ENCODE measurements at places on chromosomes 3 and 15.

GRCh38 chr3:37237252-37237651 lies 62.9 kb upstream of the LRRFIP2 start:
- DNase-seq: no peak

DNA sequence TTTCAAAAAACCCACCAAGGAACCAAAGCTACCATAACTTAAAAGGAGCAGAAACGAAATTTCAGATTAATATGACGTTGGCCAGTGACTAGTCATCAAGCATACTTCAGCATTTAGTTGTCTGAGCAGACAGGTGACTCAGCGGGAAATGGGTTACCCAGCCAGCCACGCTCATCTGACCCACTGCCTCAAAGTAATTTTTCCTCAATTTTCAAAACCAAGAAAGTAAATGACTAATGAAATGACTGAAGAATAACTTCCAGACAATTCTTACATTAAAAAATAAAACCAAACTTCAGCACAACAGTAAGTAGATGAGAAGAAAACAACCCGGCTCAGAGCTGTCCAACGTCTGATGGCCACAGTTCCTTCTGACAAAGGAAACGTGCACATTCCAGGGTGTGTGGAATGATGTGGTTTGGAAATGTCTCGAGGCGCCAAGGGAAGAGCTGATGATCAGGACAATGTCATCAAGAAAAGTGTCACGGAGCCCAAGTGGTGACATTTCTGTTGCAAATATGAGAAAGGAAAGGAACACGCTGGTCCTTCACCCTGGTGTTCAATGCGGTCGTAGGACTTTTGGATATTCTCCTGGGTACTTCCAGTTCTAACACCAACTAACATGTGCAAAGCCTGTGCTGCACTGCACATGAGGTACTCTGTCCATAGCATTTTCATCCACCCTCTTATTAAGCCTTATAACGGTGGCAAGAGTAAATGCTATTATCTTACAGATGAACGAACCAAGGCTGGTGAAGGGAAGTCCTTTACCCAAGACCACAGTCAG lies 79.1 kb downstream of the FOXP1 start:
- DNase-seq: no peak

DNA sequence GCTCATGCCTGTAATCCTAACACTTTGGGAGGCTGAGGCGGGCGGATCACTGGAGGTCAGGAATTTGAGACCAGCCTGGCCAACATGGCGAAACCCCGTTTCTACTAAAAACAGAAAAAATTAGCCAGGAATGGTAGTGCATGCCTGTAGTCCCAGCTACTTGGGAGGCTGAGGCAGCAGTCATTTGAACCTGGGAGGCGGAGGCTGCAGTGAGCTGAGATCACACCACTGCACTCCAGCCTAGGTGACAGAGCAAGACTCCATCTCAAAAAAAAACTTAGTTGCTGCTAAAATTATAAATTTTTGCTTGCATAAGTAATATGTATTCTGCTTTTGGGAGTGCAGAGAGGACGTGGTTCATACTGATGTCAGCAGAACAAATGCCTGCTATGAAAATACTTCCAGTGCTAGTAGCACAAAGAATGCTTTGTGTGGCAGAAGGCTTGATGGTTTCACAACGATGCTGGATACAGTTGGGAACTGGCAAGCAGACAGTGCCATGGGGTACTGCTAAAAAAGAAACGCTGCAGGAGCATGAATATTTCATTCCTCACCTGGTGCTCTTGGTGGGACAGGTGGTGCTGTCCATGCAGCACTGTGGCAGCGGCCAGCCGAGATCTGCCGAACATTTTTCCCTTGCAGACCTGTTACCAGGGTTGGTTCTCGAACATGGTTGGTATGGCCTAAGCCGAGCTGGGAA lies 31.1 kb downstream of the FBXL22 start:
- DNase-seq: no peak

- no peak for DNase-seq
Measured at GRCh38 chr15:33768670-33769190, 199.6 kb upstream of the CHRM5 start.

DNA sequence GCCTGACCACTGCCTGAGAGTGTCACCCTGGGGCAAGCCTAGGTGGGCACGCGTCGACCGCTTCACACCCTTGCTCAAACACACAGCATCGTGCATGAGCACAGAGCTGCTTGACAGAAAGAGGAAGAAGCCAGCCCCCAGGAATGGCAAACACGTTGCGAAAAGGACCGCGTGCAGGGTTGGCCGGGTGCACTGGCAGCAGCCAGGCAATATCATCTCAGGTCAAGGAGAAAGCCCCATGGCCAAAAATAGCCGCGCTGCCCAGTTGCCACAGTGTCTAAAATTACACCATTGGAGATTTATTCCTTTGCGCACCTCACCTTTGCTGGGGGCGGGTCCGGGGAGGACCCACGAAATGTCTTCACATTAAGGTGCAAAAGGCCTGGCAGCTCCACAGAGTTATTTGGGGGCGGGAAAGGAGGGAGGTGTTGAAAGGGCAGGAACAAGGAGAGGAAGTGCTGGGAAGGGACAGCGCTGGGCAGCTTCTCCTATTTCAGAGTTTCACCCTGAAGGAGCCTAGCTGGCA lies 44.7 kb upstream of the NR2F2 start:
- no peak for DNase-seq

DNA sequence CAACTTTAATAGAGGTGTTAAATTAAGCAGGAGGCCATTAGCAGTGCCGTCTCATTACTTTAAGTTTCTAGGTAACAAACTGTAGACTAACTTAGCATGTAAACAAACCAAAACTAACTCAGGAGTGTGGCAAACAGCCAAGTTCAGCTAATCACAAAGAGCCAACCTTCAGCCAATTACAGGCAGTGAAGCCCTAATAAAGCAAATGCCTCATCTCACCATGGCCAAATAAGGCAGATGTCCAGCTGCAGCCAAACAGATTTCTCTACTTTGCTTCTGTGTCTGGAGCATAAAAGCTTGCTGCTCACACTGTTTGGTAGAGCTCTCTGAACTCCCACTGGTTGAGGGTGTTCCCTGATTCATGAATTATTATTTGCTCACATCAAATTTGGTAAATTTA lies 835.4 kb upstream of the GBE1 start:
- DNase-seq: no peak

GRCh38 chr3:128432301-128432970 lies 34.3 kb downstream of the DNAJB8 start:
- no peak for DNase-seq

- no peak for DNase-seq
Measured at GRCh38 chr15:65935391-65935790, 66.1 kb downstream of the RAB11A start.

DNA sequence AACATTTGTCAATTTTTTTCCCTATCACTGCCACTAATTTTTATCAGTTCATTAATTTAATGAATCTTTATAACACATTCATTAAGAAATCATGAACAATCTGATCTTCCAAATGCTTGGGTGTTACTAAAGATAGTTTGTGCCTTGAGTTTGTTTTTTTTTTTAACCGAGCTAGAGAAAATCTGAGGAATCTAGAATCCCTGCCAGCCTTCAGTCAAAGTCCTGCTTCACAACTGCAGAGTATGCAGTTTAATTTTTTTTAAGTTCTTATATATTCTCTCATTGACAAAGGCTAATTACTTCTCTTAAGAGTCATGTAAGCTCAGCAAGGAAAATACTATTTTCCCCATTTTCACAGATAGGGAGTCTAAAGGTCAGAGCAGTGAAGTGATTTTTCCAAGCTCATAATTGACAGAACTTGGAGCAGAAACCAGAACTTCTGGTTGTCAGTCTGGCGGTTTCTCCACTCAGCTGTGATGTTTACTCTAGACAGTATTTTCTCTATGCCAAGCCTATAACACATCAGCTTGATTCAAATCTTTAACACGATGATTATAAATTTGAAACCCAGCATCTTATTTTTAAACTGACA lies 55.7 kb downstream of the TNIK start:
- no peak for DNase-seq

DNA sequence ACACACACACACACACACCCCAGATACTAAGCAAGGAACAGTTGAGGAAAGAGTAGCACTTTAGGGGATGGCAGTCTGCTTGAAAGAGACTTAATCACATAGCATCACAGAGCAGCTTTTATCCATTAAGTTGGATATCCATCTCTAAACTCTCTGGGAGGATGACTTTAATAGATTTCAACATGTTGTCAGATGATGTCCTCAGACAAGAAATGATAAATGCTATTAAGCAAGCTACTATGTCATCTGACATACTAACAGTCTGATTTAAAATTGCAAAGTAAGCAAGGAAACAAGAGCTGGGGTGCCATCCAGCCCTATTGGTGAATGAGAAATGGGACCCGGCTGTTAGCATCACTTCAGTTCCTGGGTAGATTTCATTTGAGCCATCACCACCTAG lies 136.9 kb downstream of the PLCL2 start:
- DNase-seq: no peak

DNA sequence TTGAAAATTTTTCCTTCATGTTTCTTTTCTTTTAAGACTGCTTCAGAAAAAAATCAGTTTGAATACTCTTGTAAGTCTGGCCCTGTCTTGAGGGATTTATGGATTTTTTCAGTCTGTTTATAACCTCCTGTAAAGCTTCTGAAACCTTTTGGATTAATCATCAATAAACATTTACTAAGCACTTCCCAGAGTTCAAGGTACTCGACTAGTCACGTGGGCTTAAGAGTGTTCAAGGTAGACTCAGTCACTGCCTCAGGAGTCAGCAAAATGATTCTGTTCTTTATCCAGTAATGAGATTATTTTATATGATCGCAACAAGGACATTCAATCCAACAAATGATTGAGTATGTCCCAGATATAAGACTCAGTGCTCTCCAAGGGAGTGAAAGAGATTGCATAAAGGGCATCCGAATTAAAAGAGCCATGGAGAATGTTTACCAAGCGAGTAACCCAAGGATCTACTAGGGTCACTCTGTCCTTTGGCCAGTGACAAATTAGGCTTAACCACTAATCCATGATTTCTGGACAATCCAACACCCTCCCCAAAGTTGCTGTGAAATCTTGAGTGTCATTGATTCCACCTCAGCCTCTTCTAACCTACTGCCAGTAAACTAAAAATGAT lies 726.6 kb upstream of the NAALADL2 start:
- DNase-seq: no peak

GRCh38 chr15:90085565-90085964 lies 16.7 kb downstream of the IDH2 start:
- no peak for DNase-seq

DNA sequence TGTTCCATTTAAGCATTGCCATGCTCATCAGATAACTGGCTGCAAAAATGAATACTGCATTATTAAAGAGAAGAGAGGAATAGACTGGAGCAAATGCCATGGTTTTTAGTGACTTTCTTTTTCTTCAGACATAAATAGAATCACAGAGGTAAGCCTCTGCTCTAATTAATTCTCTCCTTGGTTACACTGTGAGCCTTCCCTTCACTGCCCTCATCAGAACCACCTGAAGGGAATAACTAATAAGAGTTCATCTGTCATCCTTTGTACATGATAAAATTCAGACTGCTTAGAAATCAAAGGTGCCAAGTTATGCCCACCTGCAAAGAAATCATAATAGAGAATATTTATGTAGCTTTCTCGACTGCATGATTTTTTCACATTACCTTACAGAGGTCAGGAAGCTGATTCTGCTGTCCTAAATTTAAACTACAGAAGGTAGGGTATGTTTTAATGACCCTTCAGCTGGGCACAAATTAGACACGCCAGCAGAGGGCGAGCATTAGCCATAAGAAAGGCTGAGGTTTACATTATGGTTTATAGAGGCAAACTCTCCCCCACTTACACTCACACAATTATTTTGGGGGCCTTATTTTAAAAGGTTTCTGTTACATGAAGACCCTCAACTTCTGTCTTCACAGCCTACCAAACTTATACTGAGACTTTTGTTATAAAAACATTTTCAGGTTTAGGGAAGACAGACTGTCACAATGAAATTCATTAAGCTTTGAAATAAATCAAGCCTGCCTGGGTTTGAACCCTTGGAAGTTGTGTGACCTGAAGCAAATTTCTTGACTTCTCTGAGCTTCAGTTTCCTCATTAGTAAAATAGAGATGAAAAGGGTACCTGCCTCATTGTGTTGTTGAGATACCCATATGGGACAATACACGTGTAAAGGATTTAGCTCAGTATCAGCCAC lies 15.3 kb upstream of the UNC13C start:
- DNase-seq: peak; percentile 8

DNA sequence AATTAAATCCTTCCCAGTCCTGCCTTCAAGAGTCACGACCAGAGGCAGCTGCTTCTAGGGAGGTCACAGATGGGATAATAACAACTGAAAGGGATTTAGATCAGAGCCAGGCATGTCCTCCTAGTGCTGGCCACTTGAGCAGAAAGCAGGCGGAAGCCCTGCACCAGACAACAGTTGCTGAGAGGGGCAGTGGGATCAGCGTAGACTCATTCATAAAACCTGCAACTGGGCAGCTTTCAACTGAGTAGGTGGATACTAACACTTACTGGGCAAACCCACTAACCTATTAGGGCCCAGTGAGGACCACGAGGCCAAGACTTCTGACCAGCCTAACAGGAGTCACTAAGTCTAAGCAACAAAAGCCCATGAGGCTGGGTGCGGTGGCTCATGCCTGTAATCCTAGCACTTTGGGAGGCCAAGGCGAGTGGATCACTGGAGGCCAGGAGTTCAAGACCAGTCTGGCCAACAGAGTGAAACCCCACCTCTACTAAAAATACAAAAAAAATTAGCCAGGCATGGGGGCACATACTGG lies 67.0 kb downstream of the DAPK2 start:
- no peak for DNase-seq

DNA sequence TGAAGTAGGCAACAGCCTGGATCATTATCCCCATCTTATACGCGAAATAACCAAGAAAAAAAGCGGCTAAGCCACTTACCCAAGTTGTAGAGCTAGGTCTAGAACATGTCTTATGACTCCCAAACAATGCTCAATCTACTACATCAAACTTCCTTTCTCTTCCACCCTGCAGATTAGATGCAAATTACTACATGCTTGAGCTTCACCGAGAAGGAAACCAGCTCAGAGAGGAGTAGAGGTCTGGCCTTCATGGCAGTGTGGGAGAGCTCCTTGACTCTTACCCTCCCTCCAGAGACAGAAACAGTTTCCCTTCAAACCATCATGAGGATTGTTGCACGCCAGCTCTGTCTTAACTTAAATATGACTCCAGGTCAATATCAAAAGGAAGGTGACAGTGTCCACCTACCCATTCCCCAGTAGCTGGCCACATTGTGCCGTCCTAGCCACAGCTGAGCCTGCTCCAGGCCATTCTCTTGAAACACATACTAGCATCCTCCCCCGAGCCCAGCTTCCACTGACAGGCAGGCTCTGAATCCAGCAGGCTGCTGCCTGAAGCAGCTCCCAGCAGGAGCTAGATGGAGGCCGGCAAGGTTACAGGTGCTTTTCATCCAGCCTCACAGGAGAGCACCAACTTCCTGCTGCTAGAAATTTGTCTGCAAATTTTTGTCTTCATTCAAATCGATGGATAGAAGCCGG lies 56.8 kb downstream of the CPN2 start:
- DNase-seq: no peak

DNA sequence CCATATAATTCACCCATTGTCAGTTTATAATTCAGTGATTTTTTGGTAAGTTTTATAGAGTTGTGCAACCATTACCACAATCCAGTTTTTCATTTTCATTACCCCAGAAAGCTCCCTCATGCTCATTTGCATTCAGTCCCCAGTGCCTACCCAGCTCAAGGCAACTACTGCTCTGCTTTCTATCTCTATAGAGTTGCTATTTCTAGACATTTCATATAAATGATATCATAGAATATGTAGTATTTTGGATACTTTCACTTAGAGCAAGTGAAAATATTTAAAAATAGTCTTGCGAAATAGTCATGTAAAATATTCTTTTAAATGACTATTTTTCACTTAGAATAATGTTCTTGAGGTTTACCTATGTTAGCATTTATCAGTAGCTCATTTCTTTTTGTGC lies 42.1 kb downstream of the ZNF654 start:
- DNase-seq: no peak

GRCh38 chr3:27589795-27590194 lies 105.6 kb upstream of the SLC4A7 start:
- no peak for DNase-seq
